Effector CD8-positive, alpha-beta T cell (primary cell): ENCODE measurements at places on chromosomes 16 and 17.

DNA sequence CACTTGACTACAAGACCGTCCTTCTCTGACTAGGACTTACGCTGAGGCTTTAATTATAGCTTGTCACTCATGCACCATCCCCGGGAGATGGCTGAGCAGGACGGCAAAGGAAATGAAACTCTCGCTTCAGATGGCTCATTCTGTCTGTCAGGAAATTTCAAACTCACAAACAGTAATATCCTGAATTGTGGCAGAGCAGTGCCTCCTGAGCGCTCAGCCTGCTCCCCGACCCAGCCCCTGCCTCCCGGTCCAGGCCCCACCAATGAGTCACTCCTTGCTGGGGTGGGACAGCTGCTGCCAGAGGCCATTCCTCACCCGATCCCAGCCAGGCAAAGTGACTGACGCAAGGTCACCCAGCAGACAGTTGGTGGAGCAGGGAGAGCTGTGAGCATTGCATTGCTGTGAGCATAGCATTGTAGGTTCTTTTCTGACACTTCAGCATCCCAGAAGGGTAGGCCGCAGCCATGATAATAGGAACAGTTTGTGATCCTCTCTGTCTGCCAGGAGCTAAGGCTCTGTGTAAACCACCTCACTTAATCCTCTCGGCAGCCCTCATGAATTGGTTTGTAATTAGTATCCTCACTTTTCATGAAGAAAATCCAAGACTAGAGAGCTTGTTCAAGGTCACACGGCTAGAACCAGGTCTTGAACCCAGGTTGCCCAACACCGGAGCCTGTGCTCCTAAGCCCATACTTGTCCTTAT is 20.9 kb downstream of the CCDC182 start:
- DNase-seq: no peak

DNA sequence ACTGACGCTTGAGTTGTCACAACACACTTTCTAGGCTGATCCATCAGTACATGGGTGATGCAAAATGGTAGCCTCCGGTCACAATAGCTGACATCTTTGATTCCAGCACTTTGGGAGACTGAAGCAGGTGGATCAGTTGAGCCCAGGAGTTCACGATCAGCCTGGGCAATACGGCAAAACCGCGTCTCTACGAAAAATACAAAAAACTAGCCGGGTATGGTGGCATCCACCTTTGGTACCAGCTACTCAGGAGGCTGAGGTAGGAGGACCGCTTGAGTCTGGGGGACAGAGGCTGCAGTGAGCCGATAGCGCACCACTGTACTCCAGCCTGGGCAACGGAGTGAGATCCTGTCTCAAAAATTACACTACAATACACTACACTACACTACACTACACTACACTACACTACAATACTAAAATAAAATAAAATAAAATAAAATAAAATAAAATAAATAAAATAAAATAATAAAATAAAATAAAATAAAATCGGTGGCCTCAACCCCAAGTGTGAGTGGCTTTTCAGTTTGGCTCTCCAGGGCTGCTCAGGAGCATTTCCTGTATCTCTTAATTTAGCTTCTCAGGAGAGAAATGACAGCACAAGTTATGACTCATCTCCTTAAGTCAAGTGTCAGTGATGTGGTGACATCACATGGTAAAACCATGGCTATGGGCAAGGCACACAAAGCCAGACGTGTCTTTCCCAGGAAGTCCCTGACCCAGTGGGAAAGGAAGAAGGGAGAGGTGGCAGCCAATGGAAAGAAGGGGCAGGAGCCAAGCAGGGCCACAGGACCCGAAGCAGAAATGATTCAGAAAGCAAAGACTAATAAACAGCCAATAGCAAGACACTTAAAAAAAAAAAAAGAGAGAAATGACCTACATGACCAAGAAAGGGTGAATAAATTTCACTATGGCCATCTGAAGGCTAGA is 75.3 kb upstream of the TBC1D3K start:
- DNase-seq: no peak

GRCh38 chr16:81553814-81554675 is 109.4 kb downstream of the CMIP start:
- no peak for DNase-seq

- no peak for DNase-seq
These were observed 10.0 kb upstream of the ABCA3 start for GRCh38 chr16:2350500-2350899.

- DNase-seq: peak; percentile 57
These were observed 304.4 kb downstream of the SEC14L1 start for GRCh38 chr17:77444984-77445759.

- no peak for DNase-seq
These were observed 26.7 kb downstream of the CYB561 start for GRCh38 chr17:63419398-63419797.
